Stimulated activated naive CD8-positive, alpha-beta T cell treated with anti-CD3 and anti-CD28 coated beads, Interleukin-15, amount 100 ng/mL, for 72 hours (primary cell): ENCODE measurements at places on chromosomes 12 and 14.

- no peak for DNase-seq
Observed at GRCh38 chr12:120175062-120175461, 19.5 kb downstream of the GCN1 start.

DNA sequence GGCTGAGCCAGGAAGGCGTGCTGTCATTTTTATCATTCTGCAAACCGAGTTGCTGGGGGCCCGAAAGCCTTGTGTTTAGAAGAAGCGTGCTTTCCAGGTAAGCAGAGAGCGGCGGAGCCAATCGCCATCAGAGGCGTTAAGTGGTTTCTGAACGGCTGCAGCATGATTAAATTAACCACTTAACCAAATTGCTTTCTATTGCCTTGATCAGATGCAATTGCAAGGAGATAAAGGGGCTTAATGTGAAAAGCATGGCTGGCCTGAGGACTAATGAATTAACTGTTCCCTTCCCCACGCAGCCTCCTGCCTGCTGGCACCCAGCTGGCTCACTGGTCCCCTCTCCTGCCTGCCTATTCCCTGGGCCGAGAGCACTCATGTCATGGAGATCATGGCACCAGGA is 36.6 kb upstream of the CHGA start:
- no peak for DNase-seq

DNA sequence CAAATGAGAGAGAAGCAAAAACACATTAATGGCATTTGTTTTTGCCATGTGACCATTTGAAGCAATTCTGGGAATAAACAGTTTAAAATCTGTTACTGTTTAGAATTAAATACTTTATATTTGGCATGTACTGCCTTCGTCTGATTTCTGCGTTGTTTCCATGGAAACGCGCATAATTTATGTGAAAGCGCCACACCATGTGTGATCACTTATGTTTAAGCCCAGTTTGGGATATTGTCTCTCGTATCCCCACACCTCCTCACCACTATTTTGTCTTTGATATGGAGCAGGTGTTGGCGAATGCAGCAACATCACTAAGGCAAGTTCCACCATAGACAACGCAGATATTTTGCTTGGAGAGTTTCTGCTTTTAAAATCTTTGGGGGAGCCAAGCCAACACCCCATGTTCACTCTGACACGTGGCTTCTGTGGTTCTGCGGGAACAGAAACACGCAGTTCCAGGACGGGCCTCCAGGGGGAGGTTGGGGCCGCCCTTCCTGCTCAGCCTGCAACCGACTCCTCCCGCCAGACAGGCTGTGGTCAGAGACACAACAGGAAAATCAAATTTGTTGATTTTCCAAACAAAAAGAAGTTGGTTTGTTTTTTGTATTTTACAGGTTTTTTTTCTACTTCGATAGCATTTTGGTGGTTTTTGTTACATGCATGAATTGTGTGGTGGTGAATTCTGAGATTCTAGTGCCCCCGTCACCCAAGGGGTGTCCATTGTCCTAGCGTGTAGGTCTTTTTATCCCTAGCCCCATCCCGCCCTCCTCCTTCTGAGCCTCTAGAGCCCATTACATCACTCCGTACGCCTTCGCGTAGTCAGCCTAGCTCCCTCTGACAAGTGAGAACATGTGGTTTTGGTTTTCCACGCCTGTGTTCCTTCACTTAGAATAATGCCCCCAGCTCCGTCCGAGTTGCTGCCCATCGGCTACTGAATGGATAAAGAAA is 101.9 kb upstream of the SFSWAP start:
- DNase-seq: peak; percentile 49

DNA sequence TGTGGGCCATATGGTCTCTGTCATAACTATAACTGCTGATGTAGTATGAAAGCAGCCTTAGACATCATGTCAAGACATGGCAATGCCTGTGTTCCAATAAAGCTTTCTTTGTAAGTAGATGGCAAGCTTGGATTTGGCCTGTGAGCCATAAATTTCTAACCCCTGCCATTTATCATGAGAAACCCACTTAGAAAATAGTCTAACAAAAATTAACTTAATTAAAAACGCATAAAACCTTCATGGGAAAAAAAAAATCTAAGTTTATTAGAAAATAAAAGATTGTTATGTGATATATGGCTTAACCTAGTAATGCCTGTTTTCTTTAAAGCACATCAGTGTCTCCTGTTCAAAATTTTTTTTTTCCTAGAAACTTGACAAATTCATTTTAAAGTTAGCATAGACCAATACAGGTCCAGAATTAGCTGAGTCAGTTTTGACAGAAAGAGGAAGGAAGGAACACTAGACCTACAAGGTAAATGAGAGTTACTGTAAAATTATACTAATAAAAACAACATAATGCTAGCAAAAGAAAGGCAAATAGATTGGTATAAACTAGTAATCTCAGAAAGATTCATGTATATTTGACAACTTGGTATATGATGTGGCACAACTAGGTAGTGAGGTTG is 68.2 kb downstream of the USP15 start:
- no peak for DNase-seq

GRCh38 chr12:18158774-18159557 is 69.0 kb upstream of the RERGL start:
- peak; percentile 19 for DNase-seq

DNA sequence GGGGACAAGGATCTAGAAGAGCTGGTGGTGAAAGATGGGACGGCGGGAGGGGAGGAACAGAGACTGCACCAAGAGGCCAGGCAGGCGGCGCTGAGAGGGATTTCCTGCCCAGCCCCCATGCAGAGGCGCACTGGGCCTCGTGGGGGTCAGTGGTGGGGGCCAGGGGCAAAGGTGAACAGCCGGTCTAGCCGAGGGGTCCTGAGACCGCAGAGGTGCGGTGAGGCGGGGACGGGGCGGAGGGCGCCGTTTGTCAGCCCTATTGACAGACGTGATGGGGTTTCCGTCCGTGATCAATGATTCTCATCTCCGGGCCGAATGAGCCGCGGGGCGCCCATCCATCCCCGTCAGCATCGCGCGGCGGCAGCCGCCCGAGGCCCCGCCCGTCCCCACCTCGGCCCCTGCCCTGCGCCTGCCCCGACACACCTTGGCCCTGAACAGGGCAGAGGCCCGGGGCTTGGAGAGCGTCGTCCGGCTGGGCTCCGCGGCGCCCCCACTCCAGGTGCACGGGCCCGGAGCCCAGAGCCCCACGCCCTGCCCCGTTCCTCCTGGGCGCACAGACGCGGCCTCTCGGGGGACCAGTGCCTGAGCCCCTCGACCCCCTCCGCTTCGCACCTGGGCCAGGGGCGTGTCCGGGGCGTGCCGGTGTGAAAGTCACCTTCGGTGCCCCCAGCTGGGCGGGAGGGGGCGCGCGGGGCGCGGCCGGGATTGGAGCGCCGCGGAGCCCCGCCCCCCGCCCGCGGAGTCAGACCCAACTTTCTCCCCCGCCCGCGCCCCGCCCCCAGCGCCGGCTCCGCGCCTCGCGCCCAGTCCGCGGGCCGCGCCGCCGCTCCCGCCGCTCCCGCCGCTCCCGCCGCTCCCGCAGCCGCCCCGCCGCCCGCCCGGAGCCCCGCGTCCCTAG is at the start of gene NXPH4:
Gene NXPH4, plus strand, starts transcription at position 781 of the 898 bp plus-strand sequence. CDS start 176 bp downstream, outside the sequence.
- DNase-seq: peak; percentile 46

DNA sequence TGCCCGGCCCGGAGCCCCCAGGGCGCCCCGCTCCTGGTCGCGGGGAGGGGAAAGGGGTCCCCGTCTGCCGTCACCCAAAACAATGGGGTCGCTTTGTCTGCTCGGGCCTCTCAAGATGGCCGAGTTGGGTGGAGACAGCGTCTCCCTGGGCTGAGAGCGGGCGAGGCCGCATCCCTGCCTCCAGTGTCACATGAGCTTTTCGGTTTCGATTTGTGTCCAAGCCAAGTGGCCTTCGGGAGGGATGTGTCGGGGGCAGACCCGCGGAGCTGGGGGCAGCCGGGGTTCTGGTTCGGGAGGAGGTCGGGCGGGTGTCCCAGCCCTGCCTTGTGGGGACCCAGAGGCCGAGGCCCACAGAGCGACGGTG is 790 bp downstream of the DYNC1H1 start:
- peak; percentile 62 for DNase-seq

DNA sequence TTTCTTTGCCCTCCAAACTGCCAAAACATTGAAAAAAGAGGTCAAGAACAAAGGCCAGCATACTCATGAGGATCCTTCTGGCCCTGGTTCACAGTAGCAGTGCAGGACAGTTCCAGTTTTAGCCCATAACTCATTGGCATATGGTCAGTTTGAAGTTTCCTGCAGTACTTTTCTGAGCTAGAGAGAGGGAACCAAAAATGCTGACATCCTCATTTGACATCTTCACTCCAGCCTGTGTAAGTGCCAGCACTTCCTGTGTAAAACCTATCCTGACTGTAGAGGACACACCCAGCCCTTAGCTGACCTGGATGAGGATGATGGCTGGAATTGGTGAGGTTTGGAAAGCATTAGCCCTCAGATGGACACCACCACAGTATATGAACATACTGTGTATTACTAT is 84.1 kb downstream of the FGD4 start:
- DNase-seq: no peak

- no peak for DNase-seq
Observed at GRCh38 chr12:118059341-118060191, 1.4 kb downstream of the WSB2 start.

DNA sequence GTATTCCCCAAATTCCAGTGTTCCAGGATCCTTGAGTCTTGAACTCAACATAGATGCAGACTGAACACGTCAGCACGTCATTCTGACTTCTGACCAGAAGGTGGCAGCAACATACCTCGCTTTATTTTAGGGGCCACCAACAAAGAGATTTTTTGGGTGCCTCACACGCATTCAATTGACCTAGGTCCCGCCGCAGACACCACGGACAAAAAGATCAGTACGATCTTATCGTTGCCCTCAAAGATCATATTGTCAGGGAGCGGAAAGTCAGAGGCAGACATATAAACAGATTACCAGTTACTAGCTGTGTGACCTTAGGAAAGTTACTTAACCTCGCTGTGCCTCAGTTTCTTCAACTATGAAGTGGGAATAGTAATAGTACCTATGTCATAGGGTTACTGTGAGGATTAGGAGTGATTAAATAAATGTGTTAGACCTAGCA is 6.5 kb upstream of the PRPH start:
- peak; percentile 65 for DNase-seq

- DNase-seq: no peak
Observed at GRCh38 chr14:77296155-77296554, 24.5 kb downstream of the POMT2 start.

DNA sequence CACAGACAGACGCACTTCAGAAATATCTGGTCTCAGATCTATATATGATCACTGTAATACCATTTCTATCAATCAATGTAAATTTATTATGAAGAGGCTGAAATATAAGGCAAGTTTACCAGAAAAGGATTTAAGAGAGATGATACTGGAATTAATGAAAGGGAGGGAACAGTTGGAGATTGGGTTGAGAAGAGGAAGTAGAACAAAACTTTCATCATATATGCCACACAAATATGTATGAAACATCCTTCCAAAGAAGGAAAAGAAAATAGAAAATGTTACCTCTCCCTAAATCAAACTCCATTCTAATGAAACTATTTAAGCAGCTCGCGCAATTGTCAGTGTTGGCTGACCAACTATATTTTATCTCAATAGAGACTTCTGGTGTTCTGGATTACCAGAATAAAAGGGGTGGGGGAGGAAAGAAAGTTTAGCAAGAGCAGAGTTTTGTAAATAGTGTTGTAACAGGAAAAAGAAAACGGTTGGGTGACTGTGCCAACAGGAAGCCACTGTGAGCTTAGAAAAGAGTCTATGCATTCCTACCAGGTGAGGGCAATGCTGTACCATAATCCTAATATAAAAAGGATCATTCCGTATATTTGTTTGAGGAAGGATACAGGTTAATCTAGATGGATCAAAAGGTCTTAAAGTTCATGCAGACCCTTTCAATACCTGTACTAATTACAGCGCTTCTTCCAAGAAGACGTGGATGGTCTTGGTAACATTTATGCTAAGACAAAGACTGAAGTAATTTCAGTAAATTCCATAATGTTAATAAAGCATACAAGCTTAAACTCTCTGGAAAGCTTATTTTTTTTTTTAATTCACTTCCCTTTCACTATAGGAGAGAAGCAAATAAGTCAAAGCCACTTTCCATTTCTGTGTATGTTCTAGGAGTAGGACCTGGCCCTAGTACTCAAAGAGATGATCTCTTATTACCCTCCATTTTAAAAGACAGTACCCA is 14.5 kb upstream of the LLPH start:
- DNase-seq: no peak

DNA sequence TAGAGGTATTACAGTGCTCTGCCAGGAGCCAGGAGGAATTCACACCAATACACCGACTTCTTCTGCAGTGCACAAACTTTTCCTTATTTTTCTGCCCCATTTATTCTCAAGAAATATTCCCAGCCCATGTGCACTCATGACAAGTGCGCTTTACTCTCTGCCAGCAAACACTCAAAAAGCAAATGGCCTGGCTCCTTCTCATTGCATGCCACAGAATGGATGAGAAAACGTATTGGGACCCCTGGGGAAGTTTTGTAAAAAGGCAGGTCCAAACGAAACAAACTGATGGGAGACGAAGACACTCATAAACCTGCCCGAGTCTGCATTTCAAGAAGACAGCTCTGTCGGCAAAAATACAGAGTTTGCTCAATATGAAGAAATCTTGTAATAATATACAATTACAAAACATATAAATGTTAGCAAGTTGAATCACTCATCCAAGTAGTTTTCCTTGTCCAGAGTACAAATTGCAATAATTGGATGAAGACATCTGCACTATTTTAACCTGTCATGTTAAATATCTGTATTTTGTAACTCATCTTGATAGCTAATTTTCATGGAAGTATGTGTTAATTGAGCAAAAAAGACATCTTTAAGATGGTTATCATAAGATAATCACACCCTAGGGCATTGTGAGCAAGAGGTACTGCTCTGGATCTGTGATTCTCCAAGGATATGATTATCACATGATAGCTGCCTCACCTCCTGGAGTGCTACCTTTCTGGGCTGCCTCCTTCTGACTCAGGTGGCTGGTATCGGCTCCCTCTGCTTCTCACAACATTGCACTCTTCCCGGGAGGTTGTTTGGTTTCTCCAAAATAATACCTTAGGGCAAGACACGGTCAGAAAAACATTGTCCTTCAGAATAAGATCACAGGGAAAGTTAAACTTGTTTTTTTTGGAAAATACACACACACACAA is 260.8 kb upstream of the G2E3 start:
- no peak for DNase-seq

DNA sequence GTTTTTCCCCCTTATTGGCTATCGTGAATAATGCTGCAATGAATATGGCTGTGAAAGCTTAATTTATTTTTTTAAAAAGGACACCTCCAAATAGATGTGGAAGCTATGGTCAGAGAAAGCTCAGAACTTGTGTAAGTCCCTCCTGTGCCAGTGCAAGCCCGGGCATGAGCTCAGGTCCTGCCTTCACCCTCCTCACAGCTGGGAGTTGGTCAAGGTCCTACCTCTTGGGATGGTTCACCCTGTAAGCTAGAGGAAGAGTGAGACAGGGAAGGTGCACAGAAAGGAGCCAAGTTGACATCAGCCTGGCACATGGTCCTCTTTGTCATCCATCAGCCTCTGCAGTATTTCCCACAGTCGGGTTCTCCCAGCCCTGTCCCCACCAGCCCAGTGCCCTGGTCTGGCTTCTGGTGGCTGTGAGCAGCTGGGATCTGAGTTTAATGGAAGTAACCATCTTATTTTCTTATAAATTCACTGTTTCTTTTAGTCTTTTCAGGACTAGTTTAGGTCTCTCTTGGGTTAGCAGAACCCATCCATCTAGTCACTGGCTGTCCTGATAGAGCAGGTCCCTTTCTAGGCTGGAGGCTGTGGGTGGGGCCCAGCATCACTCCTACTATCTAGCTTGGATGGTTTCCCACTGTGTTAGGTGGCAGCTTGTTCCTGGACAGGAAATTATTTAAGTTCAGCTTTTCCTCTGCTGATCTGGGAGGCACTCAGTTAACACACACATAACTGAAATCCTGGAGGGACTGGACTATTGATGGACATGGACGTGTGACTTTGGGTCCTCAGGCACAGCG is 11.8 kb upstream of the PLEKHG3 start:
- DNase-seq: no peak

GRCh38 chr12:12898136-12898717 is 6.9 kb downstream of the GPRC5A start:
- no peak for DNase-seq
